ENCODE measurements at places on chromosomes 1 and 21.

- peaks cover 7% of the 10 kb centered on the region for H3K4me1 ChIP-seq
- H3K27me3 ChIP-seq = no peaks in the 10 kb centered on the region
- no peaks in the 10 kb centered on the region for H3K36me3 ChIP-seq
Observed at GRCh38 chr1:46039571-46040052, 92.8 kb downstream of the PIK3R3 start.

DNA sequence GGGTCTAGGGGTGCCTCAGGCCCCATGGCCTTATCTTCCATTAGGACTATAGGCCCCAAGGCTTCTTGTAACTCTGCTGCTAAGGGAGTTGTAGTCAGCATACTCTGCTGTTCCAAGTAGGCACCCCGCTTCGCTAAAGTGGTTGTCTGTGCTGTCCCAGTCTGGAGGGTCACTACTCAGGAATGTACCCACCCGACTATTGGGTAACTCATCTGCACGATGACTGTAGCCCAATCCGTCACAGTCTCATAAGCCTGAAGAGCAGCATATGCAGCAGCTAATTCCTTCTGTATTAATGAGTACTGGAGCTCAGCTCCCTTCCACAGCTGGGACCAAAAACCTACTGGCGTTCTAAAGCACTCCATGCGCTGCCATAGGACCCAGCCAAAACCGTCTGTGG, 111.0 kb downstream of the GDAP2 start:
- no peak overlapping the region for H3K27ac ChIP-seq
- no peaks in the 10 kb centered on the region for H3K36me3 ChIP-seq
- no peaks in the 10 kb centered on the region for H3K27me3 ChIP-seq

- H3K4me1 ChIP-seq = peaks cover 2% of the 10 kb centered on the region
- H3K27me3 ChIP-seq = peaks cover 3% of the 10 kb centered on the region
- no peak overlapping the region for H3K4me3 ChIP-seq
- no peak overlapping the region for H3K27ac ChIP-seq
- H3K36me3 ChIP-seq = no peaks in the 10 kb centered on the region
Observed at GRCh38 chr1:231036416-231036815, 3.6 kb downstream of the FAM89A start.

DNA sequence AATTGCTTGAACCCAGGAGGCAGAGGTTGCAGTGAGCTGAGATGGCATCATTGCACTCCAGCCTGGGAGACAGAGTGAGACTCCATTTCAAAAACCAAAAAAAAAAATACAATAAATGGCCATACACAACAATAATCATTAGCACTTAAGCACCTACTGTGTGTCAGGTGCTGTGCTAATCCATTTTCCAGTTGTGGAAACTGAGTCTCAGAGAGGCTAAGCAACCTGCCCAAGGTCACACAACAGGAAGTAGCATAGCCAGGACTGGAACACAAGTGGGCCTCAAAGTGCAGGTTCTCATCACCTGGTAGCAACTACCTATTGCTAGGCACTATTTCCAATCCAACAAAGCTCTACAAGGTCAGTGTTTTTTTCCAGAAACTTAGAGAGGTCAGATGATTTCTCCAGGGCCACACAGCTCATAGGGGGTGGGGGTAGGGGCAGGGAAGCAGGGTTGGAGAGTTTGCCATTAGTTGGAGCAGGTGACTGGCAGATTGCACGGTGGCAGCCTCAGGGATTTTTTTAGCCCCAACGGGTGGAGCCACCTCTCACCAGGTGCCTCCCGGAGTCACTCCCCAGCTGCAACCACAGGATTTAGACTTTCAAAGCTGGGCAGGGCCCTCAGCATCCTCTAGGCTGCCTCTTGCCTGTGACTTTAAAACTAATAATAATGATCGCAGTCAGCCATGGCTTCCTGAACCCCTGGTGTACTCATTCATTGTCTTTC, 52.5 kb upstream of the ID3 start:
- peaks cover 74% of the 10 kb centered on the region for H3K4me1 ChIP-seq
- no peak for DNase-seq
- no peaks in the 10 kb centered on the region for H3K27me3 ChIP-seq

DNA sequence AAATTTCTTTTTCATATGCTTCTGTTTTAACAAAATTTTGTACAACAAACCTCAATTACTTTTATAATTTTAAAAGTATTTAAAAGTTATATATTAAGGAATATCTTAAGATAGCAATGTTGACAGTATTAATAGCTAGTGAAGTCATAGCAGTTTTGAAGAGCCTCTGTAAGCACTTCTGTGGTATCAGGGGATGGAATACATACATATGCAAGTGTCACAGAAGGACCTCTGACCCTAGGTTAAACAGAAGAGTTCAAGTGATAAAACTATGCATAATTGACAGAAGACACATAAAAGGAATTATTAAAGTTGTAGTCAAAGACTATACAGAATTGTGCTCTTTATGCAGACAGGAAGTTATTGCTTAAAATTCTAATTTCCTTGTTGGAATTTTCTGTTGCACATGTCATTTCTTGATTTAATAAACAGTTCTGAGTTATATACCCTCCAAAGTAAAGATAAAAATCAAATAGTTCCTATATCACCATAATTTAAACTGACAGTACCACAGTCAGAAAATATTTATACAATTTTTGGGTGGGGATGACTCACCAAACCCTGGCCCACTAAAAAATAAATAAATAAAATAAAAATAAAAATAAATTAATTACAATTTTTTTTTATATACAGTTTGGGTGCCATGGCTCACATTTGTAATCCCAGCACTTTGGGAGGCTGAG, 27.1 kb downstream of the IPP start:
- no peaks in the 10 kb centered on the region for H3K27me3 ChIP-seq
- H3K4me1 ChIP-seq = no peaks in the 10 kb centered on the region
- H3K27ac ChIP-seq = no peak overlapping the region
- no peak for DNase-seq
- H3K4me3 ChIP-seq = no peak overlapping the region
- peaks cover under 1% of the 10 kb centered on the region for H3K36me3 ChIP-seq

GRCh38 chr1:187203257-187203656, 374.5 kb downstream of the PLA2G4A start:
- H3K27ac ChIP-seq = no peak overlapping the region
- H3K4me1 ChIP-seq = no peaks in the 10 kb centered on the region
- no peak overlapping the region for H3K4me3 ChIP-seq
- H3K36me3 ChIP-seq = no peaks in the 10 kb centered on the region
- no peaks in the 10 kb centered on the region for H3K27me3 ChIP-seq
- no peak for DNase-seq

- no peaks in the 10 kb centered on the region for H3K4me1 ChIP-seq
- H3K27me3 ChIP-seq = peaks cover 5% of the 10 kb centered on the region
- H3K36me3 ChIP-seq = no peaks in the 10 kb centered on the region
- no peak overlapping the region for H3K4me3 ChIP-seq
- no peak overlapping the region for H3K27ac ChIP-seq
Observed at GRCh38 chr1:52002038-52002917, 11.8 kb upstream of the RAB3B start.

GRCh38 chr1:5718831-5719632, 273.2 kb downstream of the NPHP4 start:
- H3K36me3 ChIP-seq = no peaks in the 10 kb centered on the region
- no peak overlapping the region for H3K4me3 ChIP-seq
- DNase-seq = no peak
- no peaks in the 10 kb centered on the region for H3K27me3 ChIP-seq
- H3K27ac ChIP-seq = no peak overlapping the region

GRCh38 chr1:11444907-11445306, 34.0 kb upstream of the DISP3 start:
- H3K4me3 ChIP-seq = no peak overlapping the region
- H3K36me3 ChIP-seq = no peaks in the 10 kb centered on the region
- H3K4me1 ChIP-seq = no peaks in the 10 kb centered on the region
- DNase-seq = no peak
- H3K27ac ChIP-seq = no peak overlapping the region

GRCh38 chr1:205582046-205582445, 49.8 kb downstream of the ELK4 start:
- H3K27me3 ChIP-seq = no peaks in the 10 kb centered on the region
- no peak overlapping the region for H3K4me3 ChIP-seq
- H3K36me3 ChIP-seq = no peaks in the 10 kb centered on the region
- H3K27ac ChIP-seq = no peak overlapping the region

DNA sequence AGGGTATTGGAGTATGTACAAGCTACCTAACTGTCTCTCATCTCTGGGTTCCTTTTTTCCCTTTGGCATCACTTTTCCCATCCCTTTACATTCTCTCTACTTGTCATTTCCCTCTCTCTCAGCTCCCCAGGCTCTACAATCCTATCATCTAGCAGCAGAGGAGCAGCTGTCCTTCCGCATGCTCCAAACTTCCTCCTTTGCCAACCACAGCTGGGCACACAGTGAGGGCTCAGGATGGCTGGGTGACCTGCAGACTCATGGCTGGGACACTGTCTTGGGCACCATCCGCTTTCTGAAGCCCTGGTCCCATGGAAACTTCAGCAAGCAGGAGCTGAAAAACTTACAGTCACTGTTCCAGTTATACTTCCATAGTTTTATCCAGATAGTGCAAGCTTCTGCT, 561 bp downstream of the CD1E start:
- H3K36me3 ChIP-seq = no peaks in the 10 kb centered on the region
- no peak overlapping the region for H3K27ac ChIP-seq
- no peak overlapping the region for H3K4me3 ChIP-seq
- H3K27me3 ChIP-seq = no peaks in the 10 kb centered on the region
- DNase-seq = no peak

DNA sequence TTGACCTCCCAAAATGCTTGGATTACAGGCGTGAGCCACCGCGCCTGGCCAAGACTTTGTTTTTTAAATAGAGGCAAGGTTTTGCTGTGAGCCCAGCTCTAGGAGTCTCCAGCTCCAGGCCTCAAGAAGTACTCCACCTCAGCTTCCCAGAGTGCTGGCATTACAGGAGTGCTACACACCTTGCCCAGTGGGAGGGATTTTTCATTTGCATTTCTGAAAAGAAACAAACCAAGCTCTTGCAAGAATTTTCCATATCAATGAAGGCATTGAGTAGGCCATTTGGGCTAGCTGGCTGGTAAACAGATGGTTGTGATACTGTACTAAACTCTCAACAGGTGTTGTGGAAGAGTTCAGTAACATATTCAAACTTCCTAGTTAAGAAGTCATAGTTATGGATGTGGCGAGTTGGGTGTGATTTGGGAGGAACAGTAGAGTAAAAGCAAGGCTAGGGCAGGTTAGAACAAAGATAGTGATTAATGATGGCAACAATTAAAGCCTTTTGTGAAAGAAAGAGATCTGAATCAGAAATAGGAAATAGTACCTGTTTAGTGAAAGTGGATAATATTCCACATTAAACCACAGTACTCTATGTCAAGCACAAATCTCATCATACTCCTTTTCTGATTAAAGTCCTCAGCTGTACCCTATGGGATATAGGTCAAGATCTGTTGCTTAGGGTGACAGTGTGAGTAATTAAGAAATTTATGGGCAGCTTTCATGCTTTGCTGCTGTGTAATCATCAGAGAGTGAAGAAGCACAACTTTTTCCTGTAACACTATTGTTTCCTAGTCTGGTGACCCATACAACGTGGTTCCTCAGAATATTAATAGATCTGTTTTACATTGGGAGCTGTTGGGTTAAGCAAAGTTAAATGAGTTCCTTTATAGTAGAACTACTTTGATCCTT, 10.7 kb downstream of the AKIRIN1 start:
- peaks cover 13% of the 10 kb centered on the region for H3K4me1 ChIP-seq
- no peak overlapping the region for H3K27ac ChIP-seq
- DNase-seq = no peak
- no peaks in the 10 kb centered on the region for H3K27me3 ChIP-seq

DNA sequence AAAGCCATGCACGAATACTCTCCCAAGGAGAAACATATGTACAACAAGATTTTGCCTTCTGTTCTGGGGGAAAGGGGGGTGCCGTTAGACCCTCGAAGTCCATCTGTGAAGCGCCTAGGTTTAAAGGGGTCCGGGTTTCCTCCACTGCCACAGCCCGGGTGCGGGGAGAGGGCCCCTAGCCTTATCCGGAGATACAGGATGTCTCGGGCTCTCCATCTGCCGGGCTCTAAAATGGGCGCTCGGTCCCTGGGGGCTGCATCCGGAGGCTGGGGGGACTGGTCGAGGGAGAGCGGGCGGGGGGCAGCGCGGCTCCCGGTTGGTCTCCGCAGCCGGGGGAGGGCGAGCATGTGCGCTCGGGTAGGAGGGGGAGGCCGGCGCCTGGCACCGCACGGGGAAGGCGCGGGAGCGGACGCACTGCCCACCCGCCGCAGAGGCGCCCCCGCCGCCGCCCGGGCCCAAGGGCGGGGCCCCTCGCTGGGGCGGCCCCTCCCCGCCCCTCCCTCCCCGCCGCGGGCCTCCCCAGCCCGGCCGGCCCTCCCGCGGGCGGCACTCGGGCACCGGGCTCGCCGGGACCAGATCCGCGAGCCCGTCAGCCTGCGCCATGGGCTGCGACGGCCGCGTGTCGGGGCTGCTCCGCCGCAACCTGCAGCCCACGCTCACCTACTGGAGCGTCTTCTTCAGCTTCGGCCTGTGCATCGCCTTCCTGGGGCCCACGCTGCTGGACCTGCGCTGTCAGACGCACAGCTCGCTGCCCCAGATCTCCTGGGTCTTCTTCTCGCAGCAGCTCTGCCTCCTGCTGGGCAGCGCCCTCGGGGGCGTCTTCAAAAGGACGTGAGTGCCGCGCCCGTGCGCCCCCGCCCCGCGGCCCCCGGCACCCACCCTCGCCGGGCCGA, 63.1 kb downstream of the ELK4 start:
- no peaks in the 10 kb centered on the region for H3K36me3 ChIP-seq
- no peaks in the 10 kb centered on the region for H3K4me1 ChIP-seq
- H3K27me3 ChIP-seq = peaks cover 4% of the 10 kb centered on the region
- DNase-seq = no peak

Measured in T-cell (primary cell).